Stimulated activated CD8-positive, alpha-beta memory T cell treated with anti-CD3 and anti-CD28 coated beads, Interleukin-15, amount 100 ng/mL, for 4 hours (primary cell): ENCODE measurements at places on chromosomes 7 and 10.

GRCh38 chr7:50308203-50308531, 3.7 kb downstream of the IKZF1 start:
- DNase-seq: no peak

- DNase-seq: no peak
Measured at GRCh38 chr10:77571490-77571889, 66.1 kb downstream of the KCNMA1 start.

- DNase-seq: no peak
Measured at GRCh38 chr7:128032605-128033235, 1.5 kb upstream of the LRRC4 start.

- no peak for DNase-seq
Measured at GRCh38 chr7:47347346-47347745, 234.6 kb downstream of the TNS3 start.

- DNase-seq: no peak
Measured at GRCh38 chr10:22435650-22436049, 90.4 kb downstream of the SPAG6 start.
